ENCODE measurements at places on chromosomes 1 and 21.

- DNase-seq, result no peak
Observed at GRCh38 chr1:28779751-28780408, 32.1 kb upstream of the OPRD1 start.

- DNase-seq, result no peak
Observed at GRCh38 chr1:44962729-44963128, 23.7 kb downstream of the EIF2B3 start.

GRCh38 chr1:15942661-15943327, 33.1 kb downstream of the ZBTB17 start:
- no peak for DNase-seq

- DNase-seq, result no peak
Observed at GRCh38 chr21:42818328-42818749, 61.0 kb downstream of the WDR4 start.

DNA sequence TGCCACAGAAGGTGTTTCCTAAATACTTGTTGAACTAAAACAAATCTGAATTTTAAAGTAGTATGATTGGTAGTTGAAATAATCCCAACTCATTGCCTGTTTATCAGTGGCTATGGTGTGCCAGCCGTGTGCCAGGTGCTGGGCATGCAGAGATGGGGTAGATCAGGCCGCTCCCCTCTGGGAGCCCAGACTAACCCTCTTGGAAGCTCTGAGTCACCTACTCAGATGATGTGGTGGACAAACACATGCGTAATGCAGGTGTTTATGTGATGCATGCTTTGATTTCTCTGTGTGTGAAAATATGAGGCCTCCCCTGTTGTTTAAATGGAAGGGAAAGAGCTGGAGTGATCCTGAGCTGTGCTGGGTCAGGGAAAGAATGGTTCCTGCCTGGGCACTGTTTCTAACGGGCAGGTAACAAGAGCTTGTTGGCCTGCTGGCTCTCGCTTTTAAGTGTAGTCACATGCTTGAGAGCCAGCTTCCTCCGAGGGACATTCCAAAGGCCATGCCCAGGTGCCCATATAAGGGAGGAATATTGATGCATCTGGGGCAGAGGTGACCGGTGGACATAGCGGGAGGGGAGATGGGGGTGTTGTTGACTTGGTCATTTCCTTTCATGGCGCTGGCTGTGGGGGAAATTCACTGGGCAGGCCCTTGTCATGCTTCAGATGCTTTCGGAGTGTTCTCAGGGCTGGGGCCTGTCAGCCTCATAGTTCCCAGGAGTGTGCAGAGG, 10.2 kb downstream of the MFN2 start:
- no peak for DNase-seq

GRCh38 chr1:205580923-205581180, 51.0 kb downstream of the ELK4 start:
- DNase-seq, result no peak

DNA sequence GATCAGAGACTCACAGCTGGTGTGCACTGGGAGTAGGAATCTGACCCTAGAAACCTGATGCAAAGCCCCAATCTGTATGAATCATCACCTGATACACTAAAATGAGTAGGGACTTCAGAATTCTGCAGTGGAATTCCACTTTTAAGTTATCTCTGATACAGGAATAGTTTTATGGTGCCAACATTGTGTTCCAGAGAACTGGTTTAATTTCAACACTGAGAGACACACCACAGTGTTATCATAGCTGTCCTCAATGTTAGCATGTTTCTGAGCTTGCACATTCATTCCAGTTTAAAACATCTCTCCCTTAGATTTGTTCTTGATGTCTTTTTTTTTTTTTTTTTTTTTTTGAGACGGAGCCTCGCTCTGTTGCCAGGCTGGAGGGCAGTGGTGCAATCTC, 7.1 kb downstream of the UTS2 start:
- DNase-seq, result no peak

GRCh38 chr21:31866077-31866511, 6.7 kb upstream of the HUNK start:
- DNase-seq, result peak; percentile 59

DNA sequence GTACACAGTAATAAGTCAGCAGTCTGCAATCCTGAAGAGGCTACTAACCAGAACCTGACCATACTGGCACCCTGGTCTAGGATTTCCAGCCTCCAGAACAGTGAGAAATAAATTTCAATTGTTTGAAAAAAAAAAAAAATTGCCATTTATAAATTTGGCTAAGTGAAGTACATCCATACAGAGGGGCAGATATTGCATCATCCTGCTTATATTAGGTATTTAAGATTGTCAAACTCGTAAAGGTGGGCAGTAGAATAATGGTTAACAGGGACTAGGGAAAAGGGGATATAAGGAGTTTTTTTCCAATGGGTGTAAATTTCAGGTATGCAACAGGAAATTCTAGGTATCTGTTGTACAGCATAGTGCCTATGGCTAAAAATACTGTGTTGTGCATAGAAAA, 1250.9 kb downstream of the BRINP3 start:
- DNase-seq, result no peak

Data from HuH-7.5 (cell line).